ENCODE measurements at places on chromosomes 11 and 22.
A peak's percentile ranks its signal among the peaks of the same experiment; 100 is the strongest.

- DNase-seq, result peak; percentile 58
These were observed 1.1 kb downstream of the CDC42EP1 start for GRCh38 chr22:37561212-37562048.

DNA sequence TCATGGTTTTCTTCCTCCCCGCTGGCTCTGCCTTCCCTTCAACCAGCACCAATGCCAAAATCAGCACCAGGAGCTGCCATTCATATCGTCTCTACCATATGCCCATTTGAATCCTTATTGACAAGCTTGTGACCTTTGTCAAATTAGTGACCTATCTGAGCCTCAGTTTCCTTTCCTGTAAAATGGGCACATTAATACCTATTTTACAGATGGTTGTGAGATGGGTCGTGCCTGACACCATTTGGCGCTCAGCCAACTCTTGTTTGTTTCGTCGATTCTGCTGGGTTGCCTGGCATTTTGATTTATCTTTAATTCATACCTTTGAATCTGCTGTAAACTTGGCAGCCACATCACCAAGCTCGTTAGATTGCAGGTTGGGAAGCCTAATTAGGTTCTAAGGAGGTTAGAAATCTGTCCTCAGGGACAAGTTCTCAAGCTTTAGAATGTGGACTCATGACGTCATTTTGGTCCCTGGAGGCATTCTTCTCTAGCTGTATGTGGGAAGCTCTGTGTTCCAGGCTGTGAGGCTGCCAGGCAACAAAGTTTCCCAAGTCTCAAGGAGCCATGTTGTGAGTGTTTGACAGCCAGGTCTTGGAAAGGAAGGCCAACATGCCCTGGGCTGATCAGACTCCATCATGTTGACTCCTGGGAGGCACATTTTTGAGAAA, 61.0 kb downstream of the RPS6KA4 start:
- DNase-seq, result no peak

DNA sequence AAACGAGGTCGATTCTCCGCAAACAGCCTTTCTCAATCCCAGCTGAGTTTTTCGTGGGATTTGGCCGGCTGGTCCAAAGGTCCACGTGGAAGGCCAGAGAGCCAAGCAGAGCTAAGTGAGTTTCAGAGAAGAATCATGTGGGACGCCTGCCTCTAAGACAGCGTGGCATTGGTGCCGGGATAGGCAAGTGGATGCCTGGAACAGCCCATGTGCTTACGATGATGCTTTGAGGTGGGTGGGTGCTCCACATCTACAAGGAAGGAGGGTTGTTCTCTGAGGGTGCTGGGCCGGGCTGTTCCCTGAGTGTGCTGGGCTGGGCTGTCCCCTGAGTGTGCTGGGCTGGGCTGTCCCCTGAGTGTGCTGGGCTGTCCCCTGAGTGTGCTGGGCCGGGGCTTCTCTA, 41.4 kb downstream of the MUC2 start:
- no peak for DNase-seq

DNA sequence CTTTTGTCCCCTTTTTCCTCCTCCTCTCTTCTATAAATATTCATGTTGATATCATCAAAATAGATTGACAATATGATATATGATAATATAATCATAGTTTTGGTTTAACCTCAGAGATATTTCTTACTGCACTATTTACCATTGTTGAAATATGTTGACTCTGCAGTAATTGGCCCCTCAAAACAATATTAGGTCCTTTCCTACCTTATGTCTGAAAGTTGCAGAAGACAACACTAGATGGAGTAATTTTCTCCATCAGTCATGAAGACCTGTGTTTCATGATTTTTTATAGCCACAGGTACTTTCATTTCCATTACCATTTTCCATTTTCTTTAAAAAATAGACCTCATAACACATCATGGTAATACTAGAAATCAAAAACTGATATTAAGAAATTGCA, 284.4 kb downstream of the LUZP2 start:
- no peak for DNase-seq

DNA sequence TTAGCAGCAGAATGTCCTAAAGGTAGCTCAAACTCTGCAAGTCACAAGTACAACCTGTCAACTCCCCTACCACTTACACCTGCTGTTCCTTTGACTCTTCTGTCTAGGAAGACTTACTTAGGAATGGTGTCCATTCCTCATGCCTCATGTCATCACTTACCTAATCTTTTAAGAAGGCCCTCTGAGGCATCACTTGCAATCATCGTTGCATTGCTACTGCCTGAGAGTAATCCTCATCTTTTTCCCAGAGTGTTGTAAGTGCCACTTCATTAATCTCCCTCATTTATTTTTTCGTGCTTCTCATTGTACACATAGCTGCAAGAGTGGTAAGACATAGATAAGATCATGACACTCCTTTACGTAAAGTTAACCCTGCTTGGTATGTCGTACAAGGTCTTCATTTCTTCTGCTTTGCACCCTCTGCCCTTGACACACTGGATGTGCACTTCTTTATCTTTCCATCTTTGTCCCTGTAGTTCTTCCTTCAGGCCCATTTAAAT, 54.6 kb downstream of the SFI1 start:
- no peak for DNase-seq

DNA sequence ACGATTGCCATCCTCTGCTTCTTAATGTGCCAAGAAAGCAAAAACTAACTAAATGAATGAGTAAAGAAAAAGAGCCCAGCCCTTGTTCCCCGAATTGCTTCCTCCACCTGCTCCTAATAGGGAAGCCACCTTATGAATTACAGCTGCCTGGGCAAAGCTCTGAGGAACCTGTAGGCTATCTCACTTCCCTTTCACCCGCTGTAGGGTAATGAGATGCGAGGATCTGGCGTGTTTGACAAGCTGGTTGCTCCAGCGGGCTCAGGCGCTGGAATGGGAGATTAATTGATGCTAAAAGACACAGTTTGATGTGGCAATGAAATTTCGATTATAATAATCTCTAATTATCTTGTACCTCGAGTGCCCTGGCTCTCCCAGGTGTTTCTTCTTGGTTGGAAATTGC, 256.4 kb downstream of the NTM start:
- DNase-seq, result no peak

DNA sequence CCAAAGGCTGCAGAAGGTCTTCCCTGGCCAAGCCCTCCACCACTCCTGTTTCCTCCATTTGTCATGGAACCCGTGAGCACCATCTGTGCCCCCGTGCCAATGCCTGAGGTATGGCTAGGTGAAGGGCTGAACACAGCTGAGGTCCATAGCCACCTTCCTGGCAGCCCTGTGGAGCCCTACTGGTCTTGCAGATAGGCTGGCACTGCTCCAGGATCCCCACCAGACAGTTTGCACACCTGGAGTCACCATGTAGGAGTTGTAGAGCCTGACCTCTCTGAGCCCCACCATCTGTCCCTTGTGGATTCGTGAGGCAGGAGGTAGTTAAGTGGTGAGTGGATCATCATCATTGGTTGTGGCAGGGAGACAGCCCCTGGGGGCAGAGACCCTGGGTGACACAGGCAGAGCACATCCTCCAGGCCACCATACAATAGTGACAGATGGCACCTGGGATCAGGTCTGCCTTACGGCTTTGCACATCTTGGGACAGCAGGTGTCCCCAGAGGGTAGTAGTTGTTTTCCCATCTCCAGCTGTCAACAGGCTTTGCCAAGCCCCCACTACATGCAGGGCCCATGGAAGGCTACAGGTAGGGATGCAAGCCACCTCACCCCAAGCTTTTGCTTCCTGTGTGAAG, 52.5 kb upstream of the SUSD2 start:
- no peak for DNase-seq

DNA sequence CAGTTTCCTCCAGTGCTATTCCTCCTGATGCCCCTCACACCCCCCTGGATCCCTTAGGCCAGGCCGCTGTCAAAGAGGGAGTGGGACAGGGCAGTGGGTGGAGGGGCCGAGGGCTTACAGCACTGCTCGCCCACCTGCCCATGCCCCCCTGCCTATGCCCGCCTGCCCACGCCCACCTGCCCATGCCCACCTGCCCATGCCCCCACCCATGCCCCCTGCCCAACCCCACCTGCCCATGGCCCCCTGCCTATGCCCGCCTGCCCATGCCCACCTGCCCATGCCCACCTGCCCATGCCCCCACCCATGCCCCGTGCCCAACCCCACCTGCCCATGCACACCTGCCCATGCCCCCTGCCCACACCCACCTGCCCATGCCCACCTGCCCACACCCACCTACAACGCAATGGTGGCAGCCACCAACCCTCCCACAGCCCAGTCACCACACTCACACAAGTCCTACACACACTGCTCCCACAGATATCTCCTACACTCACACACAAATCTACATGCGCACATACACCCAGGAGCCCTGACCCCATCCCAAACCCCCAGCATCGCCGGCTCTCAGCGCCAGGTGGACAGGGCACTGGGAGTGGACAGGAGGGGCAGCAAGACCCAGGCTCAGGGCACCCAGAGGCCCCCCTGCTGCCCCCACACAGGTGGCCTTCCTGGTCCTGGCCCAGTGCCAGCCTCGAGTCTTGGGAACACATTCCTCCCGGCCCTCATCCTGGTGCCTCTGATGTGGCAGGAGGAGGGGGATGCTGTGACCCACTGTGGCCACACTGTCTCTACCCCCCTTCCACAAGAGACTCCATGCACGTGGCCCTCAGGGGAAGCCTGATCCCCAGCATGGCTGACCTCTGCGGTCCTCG, 61.8 kb downstream of the CYTH4 start:
- DNase-seq, result no peak

GRCh38 chr11:68008381-68009337, 1.5 kb upstream of the ALDH3B1 start:
- DNase-seq, result no peak

- DNase-seq, result peak; percentile 90
These were observed at the start of gene JAM3 for GRCh38 chr11:134068829-134069425. TSS of gene JAM3 (plus strand) at chr11:134069072. CDS start at chr11:134069084, 12 bp downstream.

DNA sequence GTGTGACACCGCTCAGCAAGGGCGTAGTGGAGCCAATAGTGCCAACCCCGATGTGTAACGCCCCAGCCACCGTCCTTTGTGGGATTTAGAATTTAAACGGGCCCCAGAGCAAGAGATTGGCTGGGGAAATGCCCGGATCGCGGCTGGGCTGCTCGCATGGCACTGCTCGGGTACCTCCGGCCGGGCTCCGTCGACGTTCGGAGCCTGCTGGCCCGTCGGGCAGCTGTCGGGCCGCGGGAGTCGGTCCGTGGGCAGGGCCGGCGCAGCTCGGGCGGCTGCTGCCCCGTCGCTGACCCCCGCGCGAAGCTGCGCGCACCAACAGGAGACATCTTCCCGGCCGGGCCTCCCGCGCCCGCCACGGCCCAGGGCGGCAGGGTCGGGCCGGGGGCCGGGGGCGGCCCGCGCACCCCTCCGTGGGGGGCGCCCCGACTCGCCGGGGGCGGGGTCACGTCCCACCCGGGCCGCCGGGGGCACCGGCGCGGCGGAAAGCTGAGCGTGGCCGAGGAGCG, 1.3 kb upstream of the KDM2A start:
- DNase-seq, result no peak

DNA sequence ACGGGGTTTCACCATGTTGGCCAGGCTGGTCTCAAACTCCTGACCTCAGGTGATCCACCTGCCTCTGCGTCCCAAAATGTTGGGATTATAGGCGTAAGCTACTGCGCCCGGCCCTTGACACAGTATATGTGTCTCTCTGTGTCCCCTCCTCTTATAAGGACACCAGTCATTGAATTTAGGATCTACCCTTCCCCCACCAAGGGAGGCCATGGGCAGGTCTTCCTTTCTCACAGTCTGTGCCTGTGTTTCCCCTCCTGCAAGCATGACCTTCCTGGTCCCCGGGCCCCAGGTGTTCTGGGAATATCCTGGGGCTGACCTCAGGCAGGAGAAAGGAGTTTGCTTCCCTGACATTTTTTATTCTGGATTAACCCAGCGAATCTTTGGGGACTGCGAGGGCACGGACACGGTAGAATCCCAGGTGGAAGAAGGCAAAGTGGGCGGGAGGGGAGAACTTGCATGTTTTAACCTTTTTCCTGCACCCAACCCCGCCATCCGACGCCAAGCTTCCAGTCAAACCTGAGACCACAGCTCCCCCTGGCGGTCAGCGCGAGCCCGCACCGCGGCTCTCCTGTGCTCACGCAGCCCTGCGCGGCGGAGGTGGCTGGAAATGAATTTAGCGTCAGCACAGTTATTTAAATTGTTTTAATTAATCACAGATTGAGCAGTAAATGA, 42.1 kb upstream of the ISX start:
- peak; percentile 11 for DNase-seq

DNA sequence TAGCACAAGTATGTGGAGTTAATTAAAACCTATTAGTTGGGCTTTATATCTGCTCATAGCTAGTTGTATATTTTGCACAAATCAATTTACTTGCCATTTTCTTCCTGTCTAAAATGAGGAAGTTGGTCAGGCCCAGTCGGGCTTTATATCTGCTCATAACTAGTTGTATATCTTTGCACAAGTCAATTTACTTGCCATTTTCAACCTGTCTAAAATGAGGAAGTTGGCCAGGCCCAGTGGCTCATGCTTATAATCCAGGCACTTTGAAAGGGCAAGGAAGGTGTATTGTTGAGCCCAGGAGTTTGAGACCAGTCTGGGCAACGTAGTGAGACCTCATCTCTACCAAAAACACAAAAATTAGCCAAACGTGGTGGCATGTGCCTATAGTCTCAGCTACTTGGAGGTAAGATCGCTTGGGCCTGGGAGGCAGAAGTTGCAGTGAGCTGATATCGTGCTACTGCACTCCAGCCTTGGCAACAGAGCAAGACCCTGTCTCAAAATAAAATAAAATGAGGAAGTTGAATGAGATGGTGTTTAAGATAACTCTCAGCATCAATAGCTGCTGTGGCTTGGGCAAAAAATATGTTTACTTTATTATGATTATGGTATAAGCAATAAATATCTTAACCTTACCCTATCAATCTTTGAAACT, 1558.6 kb upstream of the RAG2 start:
- no peak for DNase-seq

- DNase-seq, result no peak
These were observed 90.9 kb downstream of the RRAS2 start for GRCh38 chr11:14267861-14268635.

All from stimulated activated CD8-positive, alpha-beta memory T cell treated with anti-CD3 and anti-CD28 coated beads, Interleukin-4, amount 100 ng/mL, for 1 hour (primary cell).